GM23248 (cell line): ENCODE measurements at places on chromosomes 2 and 18. TPM values are rescaled to one million over a fixed set of nuclear protein-coding genes. Genes with fewer than 3 reads are reported as not detected.

The GPR45 gene
- not detected in 2 replicates for total RNA-seq

The AGXT gene
- not detected in 2 replicates for total RNA-seq

The VAMP8 gene
- 1.7 TPM in 1 of 2 replicates, not detected in the other for total RNA-seq

The MSTN gene
- total RNA-seq, result 0.11 and 0.51 TPM in 2 replicates

The PLGLB2 gene
- total RNA-seq, result 1.4 and 1.5 TPM in 2 replicates

The CCDC141 gene
- not detected in 2 replicates for total RNA-seq

The SLC40A1 gene
- total RNA-seq, result 0.25 TPM in 1 of 2 replicates, not detected in the other

The CAPN14 gene
- 0.11 TPM in 1 of 2 replicates, not detected in the other for total RNA-seq

The SRD5A2 gene
- not detected in 2 replicates for total RNA-seq

The HYCC2 gene
- total RNA-seq, result 5.7 and 12.0 TPM in 2 replicates

The PCARE gene
- not detected in 2 replicates for total RNA-seq

The ALKAL2 gene
- total RNA-seq, result not detected in 2 replicates

The COBLL1 gene
- 1.3 and 1.8 TPM in 2 replicates for total RNA-seq

The COL4A4 gene
- total RNA-seq, result 0.76 and 1.0 TPM in 2 replicates

The CYP20A1 gene
- total RNA-seq, result 51.1 and 51.2 TPM in 2 replicates
